ENCODE measurements at places on chromosomes 1 and 21. TPM values are rescaled to one million over a fixed set of nuclear protein-coding genes. Genes with fewer than 3 reads are reported as not detected.

Gene TMPRSS15
- not detected for total RNA-seq

DNA sequence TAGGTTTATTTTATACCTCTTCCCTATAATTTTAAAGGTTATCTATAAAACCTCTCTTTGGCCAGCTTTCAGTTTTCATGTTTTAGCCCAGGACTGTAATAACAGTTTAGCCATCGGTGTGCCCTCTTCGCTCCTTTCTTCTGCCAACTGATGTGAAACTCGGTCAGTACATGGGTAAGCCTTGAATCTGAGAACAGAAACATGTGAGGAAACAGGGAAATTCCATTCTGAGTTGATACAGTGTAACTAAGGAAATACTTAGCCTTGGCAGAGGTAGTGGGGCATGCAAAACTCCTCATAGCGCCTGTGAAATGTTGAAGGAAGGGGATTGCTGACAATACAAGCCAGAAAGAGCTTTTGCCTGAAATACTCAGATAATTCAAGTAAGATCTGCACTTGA lies 465.2 kb downstream of the NCAM2 start:
- DNase-seq, result no peak

- no peak for DNase-seq
Measured at GRCh38 chr1:47389731-47390130, 26.4 kb upstream of the FOXE3 start.

DNA sequence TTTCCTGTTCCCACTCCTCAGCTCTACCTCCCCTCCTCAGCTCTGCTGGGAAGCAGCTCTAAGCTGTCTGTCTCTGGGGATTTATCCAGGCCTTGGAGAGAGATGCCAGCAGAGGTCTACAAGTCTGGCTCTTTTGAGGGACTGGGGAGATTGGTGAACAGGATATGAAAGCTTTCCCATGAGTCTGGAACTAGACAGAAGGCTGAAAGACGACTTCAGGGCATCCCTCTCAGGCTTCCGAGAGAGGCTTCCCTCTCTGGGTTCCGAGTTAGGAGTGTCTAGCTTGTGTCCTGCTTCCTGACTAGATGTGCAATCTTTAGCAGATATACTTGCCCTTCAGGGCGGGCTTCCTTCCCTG lies 733 bp downstream of the TMEM35B start:
- DNase-seq, result no peak

DNA sequence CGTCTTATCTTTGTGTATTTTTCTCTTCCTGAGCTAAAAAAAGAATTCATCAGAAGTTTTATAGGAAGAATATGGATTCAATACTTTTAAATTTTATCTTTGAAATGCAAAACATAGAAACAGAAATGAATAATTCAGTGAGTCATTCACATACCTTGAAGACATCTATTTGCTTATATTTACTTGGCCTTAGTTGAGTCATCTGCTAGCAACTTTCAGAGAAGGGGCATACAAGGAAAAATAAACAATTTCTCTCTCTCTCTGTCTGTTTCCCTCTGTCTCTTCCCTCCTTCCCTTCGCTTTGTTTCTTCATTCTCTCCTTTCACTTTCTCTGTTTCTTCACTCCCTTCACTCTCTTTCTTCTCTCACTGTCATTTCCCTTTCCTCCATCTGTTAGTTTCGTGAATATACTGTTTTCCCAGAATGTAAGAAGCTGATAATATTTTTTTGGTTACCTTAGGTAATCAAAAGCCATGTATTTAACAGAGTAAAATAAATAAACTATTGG lies 477.2 kb downstream of the BRINP3 start:
- DNase-seq, result no peak

DNA sequence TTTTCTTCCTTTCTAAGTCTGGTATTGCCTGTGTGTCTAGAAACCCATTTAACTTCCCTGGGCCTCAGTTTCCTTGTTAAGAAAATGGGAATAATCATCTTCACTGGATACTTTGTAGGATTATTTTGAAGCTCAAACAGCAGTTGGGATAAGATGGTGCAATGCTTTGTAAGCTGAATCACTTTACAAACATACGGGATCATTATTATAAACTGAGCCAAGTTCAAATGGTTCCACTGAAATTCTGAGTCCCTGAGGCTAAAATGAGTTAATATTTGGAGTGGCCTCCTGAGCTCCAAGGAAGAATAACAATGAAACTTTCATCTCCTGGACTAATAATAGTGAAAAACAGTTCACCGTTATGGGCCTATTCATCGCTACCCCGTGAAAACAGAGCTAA lies 388.0 kb downstream of the PLPP3 start:
- DNase-seq, result no peak

GRCh38 chr1:33332881-33333280 lies 12.0 kb upstream of the A3GALT2 start:
- DNase-seq, result no peak
